ENCODE measurements at places on chromosomes 7 and 10. TPM values are rescaled to one million over a fixed set of nuclear protein-coding genes. Genes with fewer than 3 reads are reported as not detected.
A peak's percentile ranks its signal among the peaks of the same experiment; 100 is the strongest.

DNA sequence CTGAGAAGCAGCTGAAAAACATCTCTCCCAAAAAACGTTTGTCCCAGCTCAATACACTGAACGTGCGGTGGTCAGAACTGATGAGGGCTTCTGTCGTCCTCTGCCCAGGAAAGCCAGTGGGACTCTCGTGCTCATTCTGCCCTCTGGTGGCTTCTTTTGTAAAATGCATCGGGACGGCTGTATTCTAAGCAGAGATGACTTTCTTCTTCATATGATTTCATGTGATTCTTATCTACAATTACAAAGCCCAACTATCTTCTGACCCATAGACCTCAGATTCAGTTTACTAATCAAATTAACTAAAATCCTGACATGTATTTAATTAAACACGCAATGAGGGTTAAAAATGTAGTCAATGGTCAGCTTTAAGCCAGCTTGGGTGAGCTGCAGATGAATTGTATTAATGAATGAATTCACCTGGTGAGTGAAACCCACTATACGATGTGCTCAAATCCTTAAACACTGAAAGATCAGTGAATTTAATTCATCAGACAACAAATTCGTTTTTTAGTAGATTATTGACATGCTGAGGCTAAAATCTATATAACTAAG lies 117.6 kb upstream of the FAM204A start:
- DNase-seq: peak; percentile 15
- H3K36me3 ChIP-seq: no peaks in the 10 kb centered on the region
- no peak overlapping the region for H3K4me3 ChIP-seq
- H3K27ac ChIP-seq: no peak overlapping the region
- peaks cover 4% of the 10 kb centered on the region for H3K4me1 ChIP-seq

DNA sequence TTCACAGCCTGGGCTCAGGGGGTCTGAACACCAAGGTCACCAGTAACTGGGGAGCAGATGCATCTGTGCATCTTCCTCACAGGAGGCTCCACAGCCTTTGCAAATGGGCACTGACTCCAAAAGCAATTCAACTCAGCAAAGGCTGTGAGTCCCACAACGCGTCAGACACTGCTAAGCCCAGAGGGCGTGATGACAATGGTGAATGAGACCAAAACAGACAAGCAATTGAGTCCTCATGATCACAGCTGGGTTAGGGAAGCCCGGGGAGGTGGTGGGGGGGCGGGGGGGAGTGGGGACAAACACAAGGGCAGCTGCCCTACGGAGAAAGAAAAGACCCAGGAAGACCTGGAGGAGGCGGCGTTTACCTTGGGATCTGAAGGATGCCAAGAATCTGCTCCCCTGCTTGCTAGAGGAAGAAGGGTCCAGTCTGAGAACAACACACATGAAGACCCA lies 61.6 kb upstream of the RNF32 start:
- DNase-seq: no peak
- no peaks in the 10 kb centered on the region for H3K36me3 ChIP-seq
- H3K27me3 ChIP-seq: no peaks in the 10 kb centered on the region
- H3K4me1 ChIP-seq: no peaks in the 10 kb centered on the region
- H3K4me3 ChIP-seq: no peak overlapping the region

- peak overlapping the region; percentile 58 for H3K4me3 ChIP-seq
- peak overlapping the region; percentile 46 for H3K27ac ChIP-seq
- peaks cover 25% of the 10 kb centered on the region for H3K4me1 ChIP-seq
- H3K27me3 ChIP-seq: peaks cover 82% of the 10 kb centered on the region
Measured at GRCh38 chr10:129958629-129959543, 5.2 kb downstream of the EBF3 start.

- no peak overlapping the region for H3K27ac ChIP-seq
- no peak overlapping the region for H3K4me3 ChIP-seq
- peaks cover 18% of the 10 kb centered on the region for H3K4me1 ChIP-seq
- H3K27me3 ChIP-seq: peaks cover 57% of the 10 kb centered on the region
Measured at GRCh38 chr7:28957751-28958234, 337 bp downstream of the TRIL start.

GRCh38 chr7:121752706-121753105 lies 120.3 kb upstream of the PTPRZ1 start:
- peaks cover 20% of the 10 kb centered on the region for H3K27me3 ChIP-seq
- H3K4me1 ChIP-seq: no peaks in the 10 kb centered on the region
- no peak overlapping the region for H3K27ac ChIP-seq

DNA sequence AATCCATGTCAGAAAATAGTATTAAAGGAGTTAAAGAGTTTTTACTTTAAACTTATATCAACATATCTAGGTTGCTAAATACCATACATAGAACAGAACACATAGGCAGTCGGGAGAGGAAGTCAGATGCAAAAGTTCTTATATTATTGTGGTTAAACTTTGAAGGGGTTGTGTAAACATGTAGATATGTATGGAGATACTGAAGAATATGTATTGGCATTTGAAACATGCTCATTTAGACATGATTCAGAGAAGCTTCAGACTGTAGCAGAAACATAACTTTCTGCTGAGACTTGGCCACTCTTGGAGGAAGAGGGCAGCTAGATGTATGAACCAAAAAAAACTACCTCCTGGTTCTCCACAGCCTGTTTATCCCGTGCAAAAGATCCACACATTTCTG lies 103.5 kb upstream of the FERD3L start:
- H3K36me3 ChIP-seq: no peaks in the 10 kb centered on the region
- H3K4me1 ChIP-seq: no peaks in the 10 kb centered on the region
- H3K27ac ChIP-seq: no peak overlapping the region
- no peak overlapping the region for H3K4me3 ChIP-seq
- no peaks in the 10 kb centered on the region for H3K27me3 ChIP-seq

DNA sequence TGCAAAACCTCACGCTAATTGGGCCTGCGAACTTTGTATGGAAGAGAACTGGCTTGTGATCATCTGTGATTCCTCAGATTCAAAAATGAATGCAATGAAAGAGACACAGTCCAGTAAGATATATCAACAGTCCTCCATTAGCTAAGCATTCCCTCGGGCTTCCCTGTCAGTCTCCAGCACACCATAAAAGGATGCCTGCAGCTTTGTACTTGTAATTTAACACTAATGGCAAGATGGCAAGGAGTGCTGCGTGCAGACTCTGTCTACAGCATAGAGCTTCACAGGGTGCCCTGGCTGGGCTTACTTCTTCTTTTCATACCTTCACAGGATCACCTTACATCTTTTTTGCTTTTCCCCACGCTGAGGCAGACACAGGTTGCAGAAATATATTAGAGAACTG lies 200.0 kb downstream of the GFRA1 start:
- no peaks in the 10 kb centered on the region for H3K4me1 ChIP-seq
- H3K27me3 ChIP-seq: no peaks in the 10 kb centered on the region
- H3K4me3 ChIP-seq: no peak overlapping the region
- DNase-seq: no peak
- H3K27ac ChIP-seq: no peak overlapping the region
- H3K36me3 ChIP-seq: no peaks in the 10 kb centered on the region

- H3K36me3 ChIP-seq: peaks cover 8% of the 10 kb centered on the region
- H3K4me1 ChIP-seq: peaks cover 11% of the 10 kb centered on the region
- H3K27ac ChIP-seq: peak overlapping the region; percentile 53
- H3K4me3 ChIP-seq: no peak overlapping the region
- no peak for DNase-seq
Measured at GRCh38 chr10:75033399-75034130, 77.9 kb upstream of the SAMD8 start.

- no peaks in the 10 kb centered on the region for H3K36me3 ChIP-seq
- peaks cover 7% of the 10 kb centered on the region for H3K4me1 ChIP-seq
- H3K27me3 ChIP-seq: peaks cover 34% of the 10 kb centered on the region
- DNase-seq: no peak
Measured at GRCh38 chr7:116801092-116801710, 61.2 kb upstream of the CAPZA2 start.

DNA sequence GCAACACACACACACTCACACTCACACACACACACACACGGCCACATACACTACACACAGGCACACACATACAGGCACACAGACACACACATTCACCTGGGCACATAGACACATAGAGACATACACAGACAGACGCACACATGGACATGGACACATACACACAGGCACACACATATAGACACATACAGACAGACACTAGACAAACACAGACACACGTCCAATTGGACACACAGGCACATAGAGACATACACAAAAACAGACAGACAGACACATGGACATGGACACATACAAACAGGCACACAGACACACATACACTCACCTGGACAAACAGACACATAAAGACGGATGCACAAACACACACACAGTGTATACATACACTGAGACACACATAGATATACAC lies 21.7 kb upstream of the ACTR3B start:
- DNase-seq: no peak
- no peak overlapping the region for H3K27ac ChIP-seq
- H3K36me3 ChIP-seq: peaks cover 8% of the 10 kb centered on the region
- no peak overlapping the region for H3K4me3 ChIP-seq
- peaks cover 14% of the 10 kb centered on the region for H3K27me3 ChIP-seq

GRCh38 chr7:38189231-38189938 lies 11.3 kb downstream of the STARD3NL start:
- no peaks in the 10 kb centered on the region for H3K27me3 ChIP-seq
- no peak overlapping the region for H3K27ac ChIP-seq
- H3K4me3 ChIP-seq: no peak overlapping the region
- DNase-seq: no peak

GRCh38 chr10:391305-391704 lies 256.1 kb downstream of the ZMYND11 start:
- H3K4me1 ChIP-seq: peaks cover 8% of the 10 kb centered on the region
- H3K27me3 ChIP-seq: no peaks in the 10 kb centered on the region
- H3K36me3 ChIP-seq: no peaks in the 10 kb centered on the region

DNA sequence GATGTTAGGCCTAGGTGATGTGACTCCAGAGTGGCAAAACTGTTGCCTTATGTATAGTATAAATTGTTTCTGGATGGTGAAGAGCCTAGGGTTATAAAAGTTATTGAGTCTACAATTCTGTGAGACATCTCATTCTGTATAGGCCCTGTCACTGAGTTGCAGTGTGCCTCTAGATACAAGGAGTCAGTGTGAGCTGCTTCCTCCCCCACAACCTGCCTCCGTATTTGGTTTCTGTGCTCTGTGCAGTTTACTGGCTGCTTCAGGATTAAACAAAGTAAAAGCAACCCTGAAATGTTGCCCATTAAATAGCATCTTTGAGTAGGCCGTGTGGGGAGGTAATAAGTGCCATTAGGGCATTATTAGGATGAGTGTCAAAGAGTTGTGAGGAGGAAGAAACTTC lies 1.9 kb upstream of the IFRD1 start:
- no peak for DNase-seq
- H3K27me3 ChIP-seq: no peaks in the 10 kb centered on the region

GRCh38 chr7:6395898-6396595 lies 51.7 kb downstream of the DAGLB start:
- H3K4me1 ChIP-seq: peaks cover 63% of the 10 kb centered on the region
- H3K27ac ChIP-seq: peak overlapping the region; percentile 98
- peaks cover 19% of the 10 kb centered on the region for H3K36me3 ChIP-seq
- H3K4me3 ChIP-seq: peak overlapping the region; percentile 71
- no peak for DNase-seq
- no peaks in the 10 kb centered on the region for H3K27me3 ChIP-seq

GRCh38 chr10:95841661-95842498 lies 65.9 kb upstream of the CC2D2B start:
- H3K4me3 ChIP-seq: peak overlapping the region; percentile 63
- DNase-seq: peak; percentile 69
- no peaks in the 10 kb centered on the region for H3K36me3 ChIP-seq
- H3K27ac ChIP-seq: peak overlapping the region; percentile 98
- peaks cover 54% of the 10 kb centered on the region for H3K4me1 ChIP-seq

Gene HTR5A
- polyA plus RNA-seq: not detected

Gene PNLIPRP3
- polyA plus RNA-seq: not detected

Gene DPCD
- 1.4 TPM for polyA plus RNA-seq

Gene FRMPD2
- polyA plus RNA-seq: not detected

Gene RHOBTB1
- polyA plus RNA-seq: 1.9 TPM

Data from naive B cell (primary cell).